Stimulated activated CD8-positive, alpha-beta memory T cell treated with anti-CD3 and anti-CD28 coated beads, Interleukin-4, amount 100 ng/mL, for 1 hour (primary cell): ENCODE measurements at places on chromosomes 12 and 14.

DNA sequence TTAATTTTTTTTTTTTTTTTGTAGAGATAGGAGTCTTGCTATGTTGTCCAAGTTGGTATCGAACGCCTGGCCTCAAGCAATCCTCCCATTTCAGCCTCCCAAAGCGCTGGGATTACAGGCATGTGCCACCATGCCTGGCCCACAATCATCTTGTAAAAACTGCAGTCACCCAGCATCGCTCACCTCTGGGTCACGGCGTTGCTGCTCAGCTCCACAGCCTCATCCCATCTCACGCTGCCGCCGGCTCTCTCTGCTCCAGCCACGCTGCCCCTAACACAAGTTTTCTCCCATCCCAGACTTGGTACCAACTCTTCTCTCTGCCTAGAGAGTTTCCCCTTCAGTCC, 69.2 kb downstream of the MAP1LC3B2 start:
- no peak for DNase-seq

GRCh38 chr14:85358136-85358785, 171.7 kb upstream of the FLRT2 start:
- DNase-seq, result no peak

DNA sequence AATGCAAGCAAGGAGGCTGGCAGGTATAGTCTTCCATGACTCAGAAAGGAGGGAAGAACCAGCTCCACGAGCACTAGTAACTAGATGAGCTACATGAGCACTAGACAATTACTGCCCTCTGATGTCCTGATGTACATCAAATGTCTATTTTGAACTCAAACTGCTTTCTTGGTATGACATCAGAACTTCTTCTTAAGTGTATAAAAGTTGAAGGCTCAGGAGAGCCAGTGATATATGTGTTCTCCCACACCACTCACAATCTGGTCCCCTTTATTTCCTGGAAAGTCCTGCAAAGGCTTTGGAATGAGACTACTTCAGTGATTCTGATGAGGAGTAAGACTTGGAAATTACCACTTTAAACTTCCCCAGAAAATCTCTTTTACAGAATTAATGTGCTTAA, 18.5 kb upstream of the DHRS7 start:
- DNase-seq, result no peak

- DNase-seq, result no peak
These were observed 100.8 kb downstream of the PPHLN1 start for GRCh38 chr12:42426746-42427145.

DNA sequence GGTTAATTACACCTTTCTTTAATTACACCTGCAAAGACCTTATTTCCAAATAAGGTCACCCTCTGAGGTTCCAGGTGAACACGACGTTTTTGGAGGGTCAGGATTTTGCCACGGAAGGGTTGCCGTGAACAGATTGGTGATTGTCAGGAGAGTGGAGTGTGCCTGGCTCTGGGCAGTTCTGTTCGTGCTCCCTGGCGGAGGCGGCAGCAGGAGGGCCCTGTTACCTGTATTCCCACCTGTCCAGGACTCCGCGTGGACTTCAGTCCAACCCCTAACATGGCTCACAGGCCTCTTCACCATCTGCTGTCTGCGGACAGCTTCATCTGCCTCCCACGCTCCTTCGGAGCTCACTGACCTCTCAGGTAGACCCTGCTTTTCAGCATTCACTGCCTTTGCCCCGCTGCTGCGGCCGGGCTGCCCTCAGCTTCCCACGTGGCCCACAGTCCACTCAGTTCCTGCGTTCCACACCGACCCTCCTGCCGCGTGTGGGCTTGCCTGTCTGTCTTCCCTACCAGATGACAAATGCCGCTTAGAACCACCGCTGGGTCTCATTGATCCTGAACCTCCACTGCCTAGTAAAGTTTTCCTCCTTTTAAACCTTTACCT, 187.5 kb upstream of the DIO3 start:
- no peak for DNase-seq
